ENCODE measurements at places on chromosomes 7 and 10. TPM values are rescaled to one million over a fixed set of nuclear protein-coding genes. Genes with fewer than 3 reads are reported as not detected.

GRCh38 chr7:28957751-28958234, 337 bp downstream of the TRIL start:
- DNase-seq, result no peak

The BRAT1 gene
- total RNA-seq, result 39.2 TPM

GRCh38 chr7:1236132-1236661, 3.5 kb downstream of the UNCX start:
- DNase-seq, result no peak

- no peak for DNase-seq
Measured at GRCh38 chr10:22049635-22050034, 46.1 kb upstream of the DNAJC1 start.

DNA sequence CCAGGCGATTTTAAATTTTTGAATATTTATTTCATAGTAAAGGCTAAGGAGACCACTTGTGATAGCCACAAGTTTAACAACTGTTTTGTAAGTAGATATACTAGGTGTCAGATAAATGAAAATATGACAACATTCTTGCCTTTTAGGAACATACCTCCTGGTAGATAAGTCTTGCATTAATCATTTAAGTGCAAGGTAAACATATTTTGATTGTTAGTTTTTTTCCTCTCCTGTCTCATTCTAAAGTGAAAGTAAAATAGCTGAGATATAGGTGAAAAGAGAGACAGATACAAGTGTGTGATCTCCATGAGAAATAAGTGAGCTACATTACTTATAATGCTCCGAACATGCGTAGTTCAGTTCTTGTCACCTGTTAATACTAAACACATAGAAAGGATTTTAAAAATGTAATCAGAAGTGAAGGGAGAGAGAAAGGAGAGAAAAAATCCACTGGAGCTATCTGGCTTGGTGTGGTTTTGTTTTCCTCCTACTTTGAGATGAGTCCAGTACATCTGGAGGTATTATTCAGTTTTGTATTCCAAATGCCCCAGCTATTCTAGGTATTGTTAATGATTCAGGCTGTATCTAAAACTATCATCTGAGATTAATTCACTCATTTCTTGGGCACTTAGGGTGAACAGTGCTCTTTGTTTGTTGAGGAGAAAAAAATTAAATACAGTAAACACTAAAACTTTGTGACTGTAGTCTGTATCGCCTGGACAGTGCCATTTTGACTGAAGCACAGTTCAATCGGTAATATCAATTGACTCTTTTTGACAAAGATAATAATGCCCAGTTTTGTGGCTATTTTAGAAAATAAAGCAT, 21.2 kb downstream of the GLCCI1 start:
- DNase-seq, result no peak

The PDGFA gene
- total RNA-seq, result 8.5 TPM

The ITPRIP gene
- 17.3 TPM for total RNA-seq

The TMEM225B gene
- total RNA-seq, result 0.64 TPM

The MAGI2 gene
- 0.17 TPM for total RNA-seq

The GATAD1 gene
- 18.8 TPM for total RNA-seq

- DNase-seq, result no peak
Measured at GRCh38 chr7:91089382-91089963, 174.8 kb upstream of the FZD1 start.

The ADO gene
- total RNA-seq, result 55.8 TPM

DNA sequence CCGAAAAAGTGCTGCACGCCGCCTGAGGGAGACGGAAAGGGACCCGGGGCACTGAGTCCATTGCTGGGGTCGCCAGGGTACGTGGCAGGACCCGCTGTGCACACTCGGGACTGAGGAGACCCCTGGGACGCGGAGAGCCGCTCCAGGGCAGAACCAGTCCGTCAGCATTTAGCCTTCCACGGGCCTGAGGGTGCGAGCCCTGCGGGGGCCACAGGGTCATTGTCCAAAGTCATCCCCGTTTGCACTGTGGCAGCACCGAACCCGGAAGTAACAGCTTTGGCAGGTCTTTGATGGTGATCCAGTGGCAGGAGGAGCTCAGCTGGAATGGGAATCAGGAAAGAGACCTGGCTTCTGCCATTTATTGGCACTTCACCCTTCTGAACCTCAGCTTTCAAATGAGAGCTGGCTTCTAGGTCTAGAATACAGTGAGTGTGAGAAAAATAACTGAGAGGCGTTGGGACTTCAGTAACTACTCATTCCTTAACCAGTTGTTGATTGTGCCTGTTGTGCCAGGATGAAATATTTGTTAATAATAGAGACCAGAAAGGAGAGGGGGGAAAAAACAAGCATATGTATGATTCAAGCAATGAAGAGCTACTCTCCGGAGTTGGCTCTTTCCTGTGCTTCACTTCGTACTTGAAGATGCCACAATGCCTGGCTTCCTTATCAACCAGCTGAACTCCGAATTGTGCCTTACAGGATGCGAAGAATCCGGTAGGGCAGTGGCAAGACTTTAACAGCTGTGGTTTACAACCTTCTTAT, 811 bp upstream of the ARHGAP12 start:
- DNase-seq, result no peak

DNA sequence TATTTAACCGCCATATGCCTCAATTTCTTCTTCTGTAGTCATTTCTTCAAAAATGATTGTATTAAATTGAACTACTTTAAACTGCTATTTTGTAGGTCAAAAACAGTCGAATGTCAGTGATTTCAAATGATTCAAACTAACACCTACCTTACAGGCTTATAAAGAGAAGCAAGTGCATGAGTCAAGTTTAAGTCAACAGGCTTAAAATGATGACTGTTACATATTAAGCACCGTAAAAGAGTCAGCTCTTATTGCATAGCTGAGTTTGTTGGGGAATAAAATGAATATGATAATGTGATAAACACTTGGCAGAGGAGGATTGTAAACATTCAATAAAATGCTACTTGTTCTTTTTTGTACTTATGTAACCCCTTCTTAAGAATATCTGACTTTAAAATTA, 90.1 kb upstream of the ANKRD1 start:
- no peak for DNase-seq

DNA sequence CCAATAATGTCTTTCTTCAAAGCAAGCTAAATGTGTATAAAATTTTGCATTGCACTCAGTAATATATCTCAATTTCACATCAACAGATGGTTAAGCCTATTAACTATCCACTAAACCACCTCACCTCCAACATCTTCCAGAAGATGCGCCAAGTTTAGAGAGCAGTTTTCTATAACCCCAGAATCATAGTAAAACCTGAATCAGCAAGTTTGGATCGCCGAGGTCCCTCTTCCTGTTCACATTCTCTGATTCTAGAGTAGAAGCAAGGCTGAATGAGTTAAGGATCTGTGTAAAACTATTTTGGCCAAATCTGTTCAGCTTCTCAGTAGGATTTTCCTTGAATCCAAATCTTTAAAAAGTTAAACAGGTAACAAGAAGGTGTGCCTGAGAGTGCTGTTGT, 1.4 kb upstream of the FAM204A start:
- DNase-seq, result no peak

- DNase-seq, result no peak
Measured at GRCh38 chr7:22005151-22005550, 59.5 kb upstream of the CDCA7L start.

The MEPCE gene
- total RNA-seq, result 57.6 TPM

GRCh38 chr7:32910195-32910594, 18.6 kb upstream of the KBTBD2 start:
- no peak for DNase-seq

The IRF5 gene
- 21.2 TPM for total RNA-seq

The GDF2 gene
- not detected for total RNA-seq

DNA sequence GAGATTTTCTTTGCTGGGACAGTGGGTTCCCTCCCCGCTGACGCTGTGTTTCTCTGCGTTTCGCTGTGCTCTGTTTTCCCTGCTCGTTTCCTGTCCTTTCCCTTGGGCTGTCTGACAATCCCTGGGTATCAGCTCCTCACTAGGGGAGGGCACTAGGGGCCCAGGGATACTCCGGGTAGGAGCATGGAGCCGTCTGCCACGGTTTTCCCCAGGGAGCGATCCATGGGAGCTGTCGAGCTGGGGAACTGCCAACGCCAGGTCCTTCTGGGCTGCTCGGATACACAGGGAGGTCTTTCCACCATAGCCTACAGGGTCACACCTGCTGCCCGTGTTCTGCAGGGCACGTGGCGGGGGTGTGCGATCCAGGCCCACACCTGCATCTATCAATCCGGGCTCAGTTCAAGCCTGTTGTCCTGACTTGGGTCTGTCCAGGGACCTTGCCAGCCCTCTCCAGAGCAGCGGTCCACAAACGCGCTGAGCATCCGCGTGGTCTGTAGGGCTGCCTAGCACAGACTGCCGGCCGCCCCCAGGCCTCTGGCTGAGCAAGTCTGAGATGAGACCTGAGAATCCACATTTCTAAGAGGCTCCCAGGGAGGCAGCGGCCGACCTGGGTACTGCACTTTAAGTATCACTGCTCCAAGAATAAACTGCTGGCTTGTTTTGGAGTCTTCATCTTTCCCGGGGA, 263.1 kb downstream of the ELFN1 start:
- DNase-seq, result no peak

DNA sequence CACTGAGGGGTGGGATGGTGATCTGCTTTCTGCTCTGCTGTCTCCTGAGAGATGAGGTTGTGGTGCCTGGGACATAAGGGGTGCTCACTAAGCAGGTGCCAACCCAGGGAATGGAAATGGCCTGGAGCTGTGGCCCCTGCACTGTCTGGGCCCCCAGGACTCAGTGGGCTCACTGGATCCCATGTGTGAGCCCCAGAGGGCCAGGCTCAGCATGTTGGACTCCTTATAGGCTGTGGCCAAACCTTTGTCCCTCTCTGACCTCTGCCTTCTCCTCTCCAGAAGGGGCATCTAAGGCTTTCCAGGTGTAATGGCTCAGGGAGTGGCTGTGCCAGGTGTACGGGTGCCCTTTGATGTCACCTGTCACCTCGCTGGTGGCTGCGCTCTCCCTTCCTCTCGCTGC, 56.4 kb downstream of the NEUROG3 start:
- no peak for DNase-seq

GRCh38 chr7:106646256-106646655, 14.7 kb downstream of the CCDC71L start:
- DNase-seq, result no peak

GRCh38 chr7:21184942-21185652, 242.8 kb upstream of the SP4 start:
- DNase-seq, result no peak

DNA sequence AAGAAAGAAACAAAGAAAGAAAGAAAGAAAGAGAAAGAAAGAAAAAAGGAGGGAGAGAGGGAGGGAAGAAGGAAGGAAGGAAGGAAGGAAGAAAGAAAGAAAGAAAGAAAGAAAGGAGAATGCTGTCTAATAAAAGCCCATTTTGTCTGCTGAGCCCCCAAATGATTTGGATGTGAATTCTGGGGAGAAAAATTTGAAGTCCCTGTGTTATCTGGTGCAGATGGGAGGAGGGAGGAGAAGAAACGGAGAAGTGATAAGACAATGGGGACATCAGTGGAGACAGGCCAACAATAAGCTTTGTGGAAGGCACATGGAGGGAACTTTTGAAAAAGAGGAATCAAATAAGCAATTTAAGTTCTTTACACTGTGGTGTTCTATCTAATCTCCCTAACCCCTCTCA, 24.6 kb upstream of the TMEM273 start:
- no peak for DNase-seq

DNA sequence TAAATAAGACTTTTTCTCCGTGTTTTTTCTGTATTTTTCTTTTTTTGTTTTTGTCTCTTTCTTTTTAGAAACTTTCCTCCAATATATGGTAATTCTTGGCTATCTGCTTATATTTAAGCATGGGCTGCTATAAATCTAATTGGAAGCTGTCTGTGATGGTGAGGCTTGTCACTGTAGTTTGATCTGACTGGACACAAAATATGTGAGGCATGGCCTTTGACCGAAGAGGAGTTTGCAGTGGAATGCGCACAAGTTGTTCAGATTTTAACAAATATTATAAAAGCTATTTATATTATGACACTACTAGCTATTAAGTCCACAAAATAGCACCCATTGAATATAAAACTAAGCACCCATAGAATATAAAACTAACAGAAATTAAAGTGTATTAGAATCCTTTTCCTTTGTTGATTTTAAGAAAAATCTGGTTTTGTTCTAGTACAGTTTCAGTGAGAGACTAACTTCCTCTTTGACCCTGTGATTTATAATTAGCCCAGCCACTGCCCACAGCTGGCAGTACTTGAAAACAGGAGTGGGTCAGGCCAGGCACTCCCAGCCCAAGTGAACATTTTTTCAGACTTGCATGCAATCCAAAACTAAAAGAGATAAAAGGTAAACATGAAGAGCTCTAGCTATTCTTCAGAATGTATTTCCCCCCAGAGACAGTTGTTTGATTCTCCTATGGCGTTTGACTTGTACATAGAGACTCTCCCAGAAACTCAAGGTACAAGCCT, 69.9 kb upstream of the FGL2 start:
- no peak for DNase-seq

GRCh38 chr10:17768957-17769356, 17.0 kb downstream of the TMEM236 start:
- no peak for DNase-seq

The LGI1 gene
- total RNA-seq, result not detected

GRCh38 chr10:98378722-98379121, 36.3 kb downstream of the PYROXD2 start:
- DNase-seq, result no peak

DNA sequence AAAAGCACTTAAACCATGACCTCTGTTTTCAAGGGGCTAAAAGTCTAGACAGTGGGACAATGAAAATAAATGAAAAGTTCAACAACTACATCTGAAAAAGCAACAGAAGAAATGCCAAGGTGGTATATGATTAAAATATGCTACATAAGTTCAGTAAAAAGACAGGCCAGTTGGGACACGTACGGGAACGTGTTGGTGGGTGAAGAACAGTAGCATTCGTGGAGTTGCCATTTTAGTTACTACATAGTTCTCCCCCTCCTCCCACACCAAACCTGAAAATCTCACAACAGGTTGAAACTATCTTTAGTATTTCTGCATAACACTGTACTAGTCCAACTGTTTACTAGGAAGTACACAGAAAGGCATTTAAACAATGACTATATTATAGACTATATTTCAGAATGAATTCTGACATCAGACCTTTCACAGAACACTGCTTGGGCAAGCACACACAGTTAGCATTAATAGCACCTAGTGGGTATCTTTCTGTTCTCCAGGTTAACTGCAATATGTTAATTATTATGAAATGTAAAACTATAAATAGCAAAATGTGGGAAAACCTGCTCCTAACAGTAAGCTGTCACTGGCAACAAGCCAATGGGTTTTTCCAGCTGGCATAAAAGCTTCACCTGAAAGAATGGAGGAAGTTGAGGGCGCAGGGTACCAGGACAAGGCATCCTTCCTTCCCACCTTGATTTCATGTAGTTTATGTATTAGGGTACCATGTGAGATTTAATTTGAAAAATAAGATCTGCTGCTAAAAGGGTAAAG, 135.0 kb downstream of the STRA8 start:
- DNase-seq, result no peak

DNA sequence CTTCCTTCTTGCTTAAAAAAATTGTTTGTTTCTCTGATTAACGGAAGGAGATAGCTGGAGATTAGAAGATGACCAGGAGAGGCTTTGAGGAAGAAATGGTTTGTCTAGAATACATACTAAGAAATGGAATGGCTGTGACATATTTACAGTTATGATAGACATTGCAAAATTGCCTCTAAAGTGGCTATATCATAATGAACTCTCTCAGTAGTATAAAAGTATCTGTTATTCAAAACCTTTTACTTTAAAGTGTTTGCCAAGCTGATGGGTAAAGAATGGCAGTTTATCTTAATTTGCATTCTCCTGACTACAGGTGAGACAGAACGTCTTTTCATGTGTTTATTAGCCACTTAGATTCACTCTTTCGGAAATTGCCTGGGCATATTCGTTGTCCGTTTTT, 28.7 kb downstream of the LRGUK start:
- no peak for DNase-seq

GRCh38 chr7:75989500-75990388, 4.7 kb downstream of the TMEM120A start:
- DNase-seq, result no peak

The ADIRF gene
- not detected for total RNA-seq

The HKDC1 gene
- total RNA-seq, result 0.05 TPM

The CYP3A7 gene
- not detected for total RNA-seq

The HTR7 gene
- not detected for total RNA-seq

Measured in activated T-helper 1 cell treated with anti-CD3 and anti-CD28 coated beads, Interleukin-12 subunit alpha, Interleukin-12 subunit beta, Interleukin-2, Interleukin-4 antibody, amounts not matched to agents 30 ng/mL and 10 ng/mL and 1 ng/mL, durations not matched to agents 14 hours and 24 hours and 36 hours (primary cell).